H4 (cell line): ENCODE measurements at places on chromosomes 1 and 21. TPM values are rescaled to one million over a fixed set of nuclear protein-coding genes. Genes with fewer than 3 reads are reported as not detected.

DNA sequence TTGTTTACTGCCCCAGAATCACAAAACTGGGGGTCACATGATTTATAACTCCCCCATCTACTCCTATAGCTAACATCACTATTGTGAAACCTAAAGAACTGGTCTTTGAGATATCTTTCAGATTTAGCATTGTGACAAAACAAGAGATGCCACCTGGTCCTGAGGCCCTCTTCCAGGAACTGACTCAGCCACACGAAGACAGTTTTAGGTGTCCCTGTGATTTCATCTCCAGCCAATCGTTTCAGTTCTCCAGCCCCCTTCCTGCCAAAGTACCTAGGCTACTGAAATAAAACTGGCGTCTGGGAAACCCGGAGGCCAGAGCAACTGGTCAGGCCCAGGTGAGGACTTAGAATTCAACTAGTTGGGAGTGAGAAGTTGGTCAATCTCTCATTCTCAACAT lies 36.6 kb downstream of the TBX19 start:
- no peak for DNase-seq

DNA sequence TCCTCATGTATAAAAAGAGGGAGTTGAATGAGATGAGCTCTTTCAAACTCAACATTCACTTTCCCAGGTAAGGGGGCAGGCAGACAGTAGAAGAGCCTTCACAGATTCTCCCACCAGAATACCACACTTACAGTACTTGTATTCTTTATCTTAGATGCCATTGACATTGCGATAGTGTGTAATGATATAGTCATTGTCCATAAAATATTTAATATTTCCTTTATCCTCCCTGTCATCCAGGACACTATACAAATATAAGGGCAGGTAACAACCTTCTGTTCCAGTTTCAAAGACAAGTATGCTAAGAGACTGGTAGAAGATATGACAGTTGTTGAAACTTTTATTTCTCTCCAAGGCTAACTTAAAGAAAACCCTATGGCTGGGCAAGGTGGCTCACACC lies 56.5 kb upstream of the MTF2 start:
- DNase-seq: no peak

CCDC181 gene
- 1.1 and 1.7 TPM in 2 replicates for total RNA-seq

DNA sequence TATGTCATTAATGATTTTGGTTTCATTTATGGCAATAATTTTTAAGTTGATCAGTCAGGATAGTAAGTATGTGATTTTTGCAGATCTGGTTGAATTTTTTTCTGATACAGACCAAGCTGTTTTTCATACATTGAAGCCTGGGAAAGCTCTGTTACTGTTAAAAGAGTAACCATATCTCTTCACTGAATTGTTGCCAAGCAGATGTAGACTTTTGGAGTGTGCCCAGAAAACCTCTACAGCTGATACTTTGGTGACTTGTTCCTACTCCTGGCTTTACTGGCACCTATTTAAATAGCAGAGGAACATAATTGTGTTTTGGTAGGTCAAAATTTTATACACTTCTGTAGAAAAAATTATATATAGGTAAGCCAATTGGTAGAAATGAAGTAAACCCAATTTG lies 49.4 kb downstream of the NFIA start:
- no peak for DNase-seq

GRCh38 chr1:18938707-18939070 lies 17.8 kb downstream of the IFFO2 start:
- DNase-seq: no peak

DNA sequence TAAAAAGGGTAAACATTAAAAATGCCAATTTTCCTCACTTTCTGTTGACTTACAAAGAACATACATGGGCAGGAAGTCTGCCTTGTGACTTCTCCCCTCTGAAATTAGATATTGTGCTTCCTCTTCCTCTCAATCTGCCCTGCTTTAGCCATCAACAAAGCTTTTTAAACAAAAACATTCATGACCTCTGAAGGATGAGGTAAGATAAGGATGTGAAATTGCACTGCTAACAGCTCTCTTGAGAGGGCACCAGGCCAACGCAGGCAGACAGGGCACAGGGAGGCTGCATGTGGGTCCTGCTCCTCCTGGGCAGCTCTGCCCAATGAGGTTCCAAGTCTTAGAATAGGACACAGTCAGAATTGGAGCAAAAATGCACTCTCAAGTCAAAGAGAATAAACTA lies 62.1 kb downstream of the DEGS1 start:
- DNase-seq: peak; percentile 75

RGS8 gene
- not detected in 2 replicates for total RNA-seq

- DNase-seq: no peak
Observed at GRCh38 chr1:229941831-229942230, 125.2 kb upstream of the GALNT2 start.

TRIM63 gene
- not detected in 2 replicates for total RNA-seq

- DNase-seq: no peak
Observed at GRCh38 chr1:81596341-81596740, 204.4 kb upstream of the ADGRL2 start.

- no peak for DNase-seq
Observed at GRCh38 chr1:20964540-20965484, 177.7 kb upstream of the HP1BP3 start.

PTGS2 gene
- 17.0 and 22.1 TPM in 2 replicates for total RNA-seq

DNA sequence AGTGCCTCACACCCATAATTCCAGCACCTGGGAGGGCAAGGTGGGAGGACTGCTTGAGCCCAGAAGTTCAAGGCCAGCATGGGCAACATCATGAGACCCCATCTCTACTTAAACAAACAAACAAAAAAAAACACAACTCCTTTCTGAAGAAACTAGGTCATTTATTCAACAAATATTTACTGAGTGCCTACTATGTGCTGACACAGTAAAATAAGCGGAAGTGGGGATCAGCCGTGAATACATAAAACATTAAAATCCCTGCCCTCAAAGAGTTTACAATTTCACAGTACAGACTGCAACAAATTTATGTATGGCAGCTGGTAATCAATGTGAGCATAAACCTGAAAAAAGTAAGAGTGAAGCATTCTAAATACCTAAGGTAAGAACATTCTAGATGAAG lies 65.3 kb downstream of the TUT4 start:
- no peak for DNase-seq

- DNase-seq: peak; percentile 99
Observed at GRCh38 chr1:172746091-172746949, 87.4 kb downstream of the FASLG start.

CENPF gene
- total RNA-seq: 37.8 and 65.5 TPM in 2 replicates

S100A8 gene
- total RNA-seq: not detected in 2 replicates

- no peak for DNase-seq
Observed at GRCh38 chr21:41681348-41681801, 85.5 kb downstream of the RIPK4 start.

- no peak for DNase-seq
Observed at GRCh38 chr1:169508432-169509338, 22.9 kb upstream of the SLC19A2 start.

DNA sequence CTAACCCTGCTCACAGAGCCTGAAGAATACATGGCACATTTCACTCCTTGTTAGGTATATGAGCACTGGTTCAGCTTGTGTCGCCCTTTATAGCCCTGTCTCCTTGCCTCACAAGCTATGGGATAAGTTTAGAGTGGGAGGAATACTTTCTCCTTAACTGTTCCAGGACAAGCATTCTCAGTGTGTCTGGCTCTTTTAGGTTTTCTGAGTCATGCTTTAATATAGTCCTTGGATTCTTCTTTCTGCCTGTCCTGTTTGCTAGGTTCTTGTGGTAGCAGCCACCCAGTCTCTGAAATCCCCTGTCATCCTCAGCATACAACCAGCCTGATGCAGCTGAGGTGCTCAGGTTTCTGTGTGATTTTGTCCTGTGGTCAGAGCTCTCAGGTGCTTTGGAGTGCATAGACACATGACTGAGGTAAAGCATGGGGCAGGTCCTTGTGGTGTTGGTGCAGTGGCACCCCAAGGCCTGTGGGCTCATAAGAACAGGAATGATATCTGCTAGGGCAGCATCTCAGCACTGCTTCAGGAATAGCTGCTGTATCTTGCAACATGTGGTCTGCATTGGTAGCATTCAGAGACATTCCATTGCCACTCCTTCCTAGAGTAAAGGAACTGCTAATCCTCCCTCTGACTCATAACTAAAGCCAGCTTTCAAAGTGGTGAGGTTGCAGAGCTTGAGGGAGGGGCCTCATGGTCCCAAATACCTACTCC lies 14.2 kb upstream of the CASQ2 start:
- peak; percentile 80 for DNase-seq

FAM167B gene
- total RNA-seq: 0.56 TPM in 1 of 2 replicates, not detected in the other

- DNase-seq: no peak
Observed at GRCh38 chr21:43467785-43468184, 40.9 kb upstream of the SIK1 start.

GRCh38 chr1:222905151-222905550 lies 90.3 kb downstream of the DISP1 start:
- DNase-seq: no peak
